ENCODE measurements at places on chromosomes 3 and 15. TPM values are rescaled to one million over a fixed set of nuclear protein-coding genes. Genes with fewer than 3 reads are reported as not detected.
A peak's percentile ranks its signal among the peaks of the same experiment; 100 is the strongest.

Gene ITIH1
- total RNA-seq: not detected

Gene SEC61A1
- 418 TPM for total RNA-seq

Gene RAD51
- total RNA-seq: 6.1 TPM

GRCh38 chr3:148642214-148642613 is 55.5 kb upstream of the AGTR1 start:
- no peak overlapping the region for H3K4me3 ChIP-seq
- no peak overlapping the region for H3K27ac ChIP-seq
- peaks cover 10% of the 10 kb centered on the region for H3K4me1 ChIP-seq
- no peak for DNase-seq

- no peak overlapping the region for H3K4me3 ChIP-seq
- H3K36me3 ChIP-seq: no peaks in the 10 kb centered on the region
- no peak overlapping the region for H3K27ac ChIP-seq
Observed at GRCh38 chr3:43005253-43005652, 26.1 kb downstream of the GASK1A start.

- no peak for DNase-seq
- no peaks in the 10 kb centered on the region for H3K4me1 ChIP-seq
- peaks cover 11% of the 10 kb centered on the region for H3K27me3 ChIP-seq
- no peak overlapping the region for H3K4me3 ChIP-seq
- H3K27ac ChIP-seq: no peak overlapping the region
- no peaks in the 10 kb centered on the region for H3K36me3 ChIP-seq
Observed at GRCh38 chr3:132773071-132773619, 50.9 kb upstream of the NPHP3 start.

- H3K27ac ChIP-seq: no peak overlapping the region
- H3K36me3 ChIP-seq: peaks cover 77% of the 10 kb centered on the region
- H3K4me3 ChIP-seq: no peak overlapping the region
- DNase-seq: no peak
Observed at GRCh38 chr3:47890828-47891612, 88.1 kb downstream of the DHX30 start.

DNA sequence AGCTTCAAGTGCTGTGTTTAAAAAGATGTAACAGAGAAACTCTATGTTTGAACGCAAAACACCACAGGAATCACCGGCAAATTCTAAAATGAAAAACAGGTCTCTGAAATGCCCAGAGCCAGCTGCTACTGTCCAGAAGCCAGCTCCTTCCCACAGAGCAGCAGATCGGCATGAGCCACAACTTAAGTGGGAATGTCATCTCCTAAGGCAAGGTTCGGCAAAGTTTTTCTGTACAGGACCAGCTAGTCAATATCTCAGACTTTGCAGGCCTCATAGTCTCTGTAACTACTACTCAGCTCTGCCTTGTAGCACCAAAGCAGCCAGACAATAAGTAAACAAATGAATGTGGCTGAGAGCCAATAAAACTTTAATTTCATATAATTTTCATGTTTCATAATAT is 4.9 kb downstream of the PLOD2 start:
- peak overlapping the region; percentile 86 for H3K27ac ChIP-seq
- DNase-seq: peak; percentile 47

DNA sequence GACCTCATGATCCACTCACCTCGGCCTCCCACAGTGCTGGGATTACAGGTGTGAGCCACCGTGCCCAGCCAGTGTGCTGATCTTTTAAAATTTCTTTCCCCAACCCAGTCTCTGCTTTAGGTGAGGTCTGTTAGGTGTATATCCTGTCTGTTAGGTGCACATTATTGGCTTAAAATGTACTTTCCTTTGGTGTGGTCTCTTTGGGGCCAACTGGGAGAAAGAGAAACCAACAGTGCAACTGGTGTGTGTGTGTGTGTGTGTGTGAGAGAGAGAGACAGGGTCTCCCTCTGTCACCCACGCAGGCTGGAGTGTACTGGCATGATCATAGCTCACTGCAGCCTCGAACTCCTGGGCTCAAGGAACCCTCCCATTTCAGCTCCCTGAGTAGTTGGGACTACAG is 50.3 kb upstream of the GNB5 start:
- H3K27ac ChIP-seq: no peak overlapping the region
- H3K27me3 ChIP-seq: no peaks in the 10 kb centered on the region
- H3K36me3 ChIP-seq: peaks cover 66% of the 10 kb centered on the region
- H3K4me3 ChIP-seq: no peak overlapping the region

- DNase-seq: peak; percentile 73
- no peaks in the 10 kb centered on the region for H3K27me3 ChIP-seq
- H3K4me3 ChIP-seq: peak overlapping the region; percentile 41
Observed at GRCh38 chr3:31704591-31705179, 172.0 kb downstream of the STT3B start.

DNA sequence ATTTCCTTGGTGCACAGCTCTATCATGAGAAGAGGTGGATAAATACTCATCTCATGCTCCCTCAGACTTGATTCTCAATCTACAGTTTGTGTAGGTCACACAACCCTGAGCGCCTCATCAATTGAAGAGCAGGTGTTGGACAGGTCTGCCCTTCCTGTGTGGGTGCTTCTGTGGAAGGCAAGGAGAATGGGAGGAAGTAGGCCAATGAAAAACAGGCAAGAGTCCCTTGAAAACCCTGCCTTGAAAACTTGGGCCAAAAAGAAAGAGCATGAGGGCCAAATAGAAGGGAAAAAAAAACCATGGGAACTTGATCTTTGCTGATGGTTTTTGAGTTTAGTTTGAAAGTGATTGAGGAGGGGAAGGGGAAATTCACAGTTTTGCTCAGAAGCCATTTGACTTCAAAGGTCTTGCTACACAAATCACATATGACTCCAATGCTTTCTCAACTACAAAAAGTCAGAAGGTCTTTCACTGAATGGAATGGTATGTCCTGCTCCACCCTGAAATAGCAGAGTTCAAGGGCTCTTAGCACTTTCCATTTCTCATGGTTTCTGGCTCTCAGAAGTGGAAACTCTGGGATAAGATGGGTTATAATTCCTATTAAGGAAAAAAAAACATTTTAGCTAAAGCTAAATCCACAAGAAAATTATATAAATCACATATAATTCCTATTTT is 37.2 kb upstream of the TM4SF1 start:
- no peak for DNase-seq
- peaks cover 12% of the 10 kb centered on the region for H3K4me1 ChIP-seq
- H3K4me3 ChIP-seq: no peak overlapping the region
- H3K27ac ChIP-seq: peak overlapping the region; percentile 63

Measured in MCF 10A (cell line).